ENCODE measurements at places on chromosomes 7 and 10.

GRCh38 chr10:89553064-89553734 is 17.8 kb upstream of the SLC16A12 start:
- no peak for DNase-seq

DNA sequence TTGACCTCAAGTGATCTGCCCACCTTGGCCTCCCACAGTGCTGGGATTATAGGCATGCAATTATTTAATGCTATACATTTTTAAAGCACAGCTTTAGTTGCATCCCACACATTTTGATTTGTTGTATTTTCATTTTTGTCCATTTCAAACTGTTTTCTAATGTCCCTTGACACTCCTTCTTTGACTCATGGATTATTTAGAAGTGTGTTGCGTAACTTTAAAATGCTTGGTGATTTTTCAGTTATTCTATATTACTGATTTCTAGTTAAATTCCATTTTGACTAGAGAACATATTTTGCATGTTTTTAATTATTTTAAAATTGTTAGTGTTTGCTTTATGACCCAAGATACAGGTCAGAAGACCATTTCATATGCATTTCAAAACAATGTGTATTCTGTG is 28.8 kb downstream of the EVX1 start:
- DNase-seq = no peak

- no peak for DNase-seq
Measured at GRCh38 chr7:156021471-156021870, 209.2 kb upstream of the SHH start.

DNA sequence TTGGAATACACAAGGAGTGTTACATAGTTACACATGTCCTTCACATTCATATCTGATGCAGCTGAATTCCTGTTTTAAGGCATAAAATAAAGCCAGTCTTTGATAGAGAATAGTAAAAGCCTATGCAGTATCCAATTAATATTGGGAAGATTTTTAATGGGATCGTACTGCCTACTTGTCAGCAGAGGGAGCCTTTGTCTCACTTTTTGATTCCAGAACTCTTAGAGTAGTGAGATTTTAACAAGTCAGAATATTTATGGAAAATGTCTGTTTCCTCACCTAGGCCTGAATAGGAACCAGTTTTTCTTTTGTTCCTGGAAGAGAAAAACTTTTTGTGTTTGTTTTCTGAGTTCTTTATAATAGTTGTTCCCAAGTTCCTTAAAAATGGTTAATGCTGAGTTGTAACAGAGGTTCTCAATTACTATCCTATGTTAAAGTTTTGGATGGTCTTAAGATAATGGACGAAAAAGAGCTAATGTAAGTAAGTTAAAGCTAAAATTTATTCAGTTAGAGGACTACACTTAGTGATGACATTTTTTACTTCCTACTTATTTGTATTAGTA is 114.0 kb downstream of the BBS9 start:
- DNase-seq = no peak

- no peak for DNase-seq
Measured at GRCh38 chr10:79310911-79311573, 36.2 kb upstream of the PPIF start.

GRCh38 chr10:31935678-31936077 is 7.0 kb upstream of the ARHGAP12 start:
- DNase-seq = no peak

- no peak for DNase-seq
Measured at GRCh38 chr7:117217106-117218035, 105.5 kb downstream of the WNT2 start.

DNA sequence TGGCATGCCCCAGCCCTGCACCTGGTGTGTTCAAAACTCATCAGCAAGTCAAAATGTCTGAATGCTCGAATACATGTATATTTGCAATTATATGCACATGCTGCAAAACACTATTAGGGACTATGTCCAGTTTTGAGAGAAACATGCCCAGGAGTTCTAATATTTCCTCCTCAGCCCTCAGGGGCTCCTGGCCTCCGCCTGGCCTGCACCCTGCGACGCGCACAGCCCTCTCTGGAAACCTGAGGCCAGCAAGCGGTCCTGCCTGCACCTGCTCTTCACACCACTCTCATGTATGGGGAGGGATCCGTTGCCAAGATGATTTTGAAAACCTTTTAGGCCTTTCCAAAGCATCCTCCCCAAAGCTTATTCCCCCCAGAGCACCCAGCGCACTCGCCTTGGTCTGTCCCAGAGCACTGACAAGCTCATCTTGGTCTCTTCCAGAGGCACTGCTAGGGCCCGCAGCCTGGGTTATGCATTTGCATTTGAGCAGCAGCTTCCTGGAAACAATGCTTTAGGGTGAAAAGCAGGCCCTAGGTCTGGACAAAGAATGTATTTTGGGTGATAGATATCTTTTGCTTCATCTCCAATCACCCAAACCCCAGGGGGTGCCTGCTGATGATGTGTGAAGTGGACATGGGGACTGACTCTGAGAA is 22.6 kb upstream of the CNPY1 start:
- DNase-seq = no peak

DNA sequence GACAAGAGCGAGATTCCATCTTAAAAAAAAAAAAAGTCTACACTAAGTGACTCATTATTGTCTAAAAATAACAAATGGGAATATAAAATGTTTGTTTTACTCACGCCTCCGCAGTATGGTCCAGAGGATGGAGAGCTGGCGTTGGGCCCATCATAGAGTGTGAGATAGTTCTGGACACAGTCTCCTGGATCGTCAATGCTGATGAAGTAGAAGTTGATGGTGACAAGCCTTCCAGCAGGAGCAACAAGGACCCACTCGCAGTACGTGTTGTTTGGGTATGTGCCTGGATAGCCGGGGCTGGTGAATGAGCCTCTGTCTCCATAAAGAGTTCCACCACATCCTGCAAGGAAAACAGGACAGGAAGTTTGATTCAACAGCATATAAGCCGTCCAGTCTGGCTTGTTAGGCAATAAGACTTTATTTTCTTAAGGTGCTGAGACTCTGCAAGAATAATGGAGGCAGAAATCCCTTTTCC is 11.5 kb upstream of the RSU1 start:
- no peak for DNase-seq

GRCh38 chr10:59626523-59626869 is 83.2 kb downstream of the SLC16A9 start:
- DNase-seq = no peak

GRCh38 chr7:46600340-46600739 is 679.3 kb upstream of the IGFBP3 start:
- DNase-seq = no peak

- DNase-seq = peak; percentile 62
Measured at GRCh38 chr10:102322914-102323313, 72.6 kb upstream of the NFKB2 start.

- no peak for DNase-seq
Measured at GRCh38 chr10:80580638-80581468, 43.2 kb downstream of the SH2D4B start.

- no peak for DNase-seq
Measured at GRCh38 chr7:54663186-54663585, 95.8 kb downstream of the SEC61G start.

GRCh38 chr10:102342458-102342857 is 53.0 kb upstream of the NFKB2 start:
- no peak for DNase-seq

GRCh38 chr10:24209432-24209771 is 464 bp downstream of the KIAA1217 start:
- DNase-seq = peak; percentile 75

GRCh38 chr7:34900891-34901513 is 136.3 kb downstream of the DPY19L1 start:
- DNase-seq = peak; percentile 9

GRCh38 chr7:29893351-29893965 is 87.2 kb downstream of the WIPF3 start:
- DNase-seq = no peak

DNA sequence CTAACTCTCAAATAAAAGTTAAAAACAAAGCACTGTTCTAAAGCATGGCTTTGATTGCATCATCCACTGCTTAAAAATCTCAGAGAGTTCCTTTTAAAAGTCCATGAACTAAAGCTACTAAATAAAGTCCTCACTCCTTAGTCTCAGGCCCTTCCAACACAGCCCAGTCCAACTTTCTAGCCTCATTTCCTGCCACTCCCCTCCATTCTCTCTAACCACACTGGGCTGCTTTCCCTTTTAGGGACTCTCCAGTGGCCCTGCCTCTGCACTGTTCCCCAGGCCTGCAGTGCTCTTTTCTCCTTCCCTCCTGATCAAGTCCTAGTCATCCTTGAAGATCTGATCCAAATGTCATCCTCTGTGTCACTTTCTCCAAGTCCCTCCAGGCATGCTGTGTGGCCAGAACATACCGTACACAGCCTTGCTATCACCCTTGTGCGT is 56.9 kb upstream of the PPP1R3C start:
- DNase-seq = no peak

- peak; percentile 2 for DNase-seq
Measured at GRCh38 chr10:6056411-6057135, 5.6 kb downstream of the IL2RA start.

DNA sequence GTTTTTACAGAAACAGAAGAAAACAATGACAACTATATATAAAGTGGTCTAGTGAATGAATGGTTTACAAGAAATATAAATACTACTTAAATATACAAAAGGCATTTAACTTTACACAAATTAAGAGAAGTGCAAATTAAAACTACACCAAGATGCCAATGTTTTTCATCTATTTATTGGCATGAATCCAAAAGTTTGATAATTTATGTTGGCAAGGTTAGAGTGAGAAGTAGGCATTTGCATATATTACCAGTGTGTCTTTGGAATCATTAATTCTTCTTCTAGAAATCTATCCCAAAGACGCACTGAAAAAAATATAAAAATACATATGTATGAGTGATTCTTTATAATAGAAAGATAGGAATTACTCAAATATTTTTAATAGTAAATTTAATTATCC is 457.4 kb downstream of the MDFIC start:
- DNase-seq = no peak

DNA sequence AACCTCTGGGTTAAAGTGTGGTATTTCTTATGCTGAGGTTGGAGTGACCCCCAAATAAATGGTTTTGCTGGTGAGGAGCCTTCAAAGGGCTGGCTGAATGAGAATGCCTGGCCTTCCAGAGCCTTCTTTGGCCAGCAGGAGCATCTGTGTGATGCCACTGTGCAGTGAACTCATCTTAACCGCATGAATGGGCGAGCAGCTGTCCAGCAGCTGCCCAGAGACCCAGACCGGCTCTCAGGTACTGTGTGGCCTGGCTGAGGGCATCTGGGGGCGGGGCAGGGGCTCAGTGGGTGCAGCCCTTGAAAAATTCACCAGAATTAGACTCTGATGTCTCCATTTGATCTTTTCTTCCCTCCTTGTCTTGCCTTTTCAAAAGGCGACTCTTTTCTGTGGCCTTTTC is 59.0 kb downstream of the SYPL1 start:
- no peak for DNase-seq

- DNase-seq = no peak
Measured at GRCh38 chr7:40374575-40374974, 239.8 kb downstream of the SUGCT start.

GRCh38 chr10:484925-485661 is 204.4 kb downstream of the DIP2C start:
- DNase-seq = peak; percentile 53

DNA sequence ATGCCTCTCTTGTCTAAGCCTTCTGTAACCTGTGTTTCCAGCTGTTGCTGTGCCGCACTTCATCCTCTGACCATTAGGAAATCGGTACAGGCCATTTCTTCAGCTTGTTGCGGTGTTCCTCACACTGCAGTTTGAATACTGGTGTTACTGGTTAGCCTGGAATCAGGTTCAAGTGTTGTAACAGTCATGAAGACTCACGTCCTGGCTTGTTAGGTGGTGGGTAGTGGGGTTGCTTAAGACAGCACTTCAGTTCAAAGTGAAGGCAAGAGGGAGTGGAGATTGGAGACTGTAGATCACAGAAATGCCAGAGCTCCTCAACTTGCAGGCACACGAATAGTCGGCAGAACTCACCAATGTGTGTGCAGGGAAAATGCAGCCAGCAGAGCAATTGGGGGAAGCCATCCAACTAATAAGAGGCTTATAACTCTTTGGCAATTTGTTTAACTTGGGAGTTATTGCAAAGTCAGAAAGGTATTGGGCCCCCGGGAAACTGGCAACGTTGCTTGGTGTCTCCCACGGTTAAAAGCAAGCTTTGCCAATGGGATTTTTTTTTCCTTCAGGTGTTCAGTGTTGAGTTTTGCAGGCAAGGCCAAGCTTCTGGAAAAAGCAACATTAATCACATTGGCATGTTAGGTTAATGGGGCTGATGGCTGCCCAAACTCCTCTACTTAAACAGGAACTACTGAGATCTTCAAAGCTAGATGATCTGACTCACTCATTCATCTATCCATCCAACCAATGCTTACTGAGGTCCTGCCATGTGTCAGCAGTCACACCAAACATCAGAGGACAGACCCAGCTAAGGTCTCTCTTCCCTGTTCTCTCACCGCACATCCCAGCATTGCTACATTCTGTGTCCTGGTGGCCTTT is 380.9 kb downstream of the GATA3 start:
- DNase-seq = no peak

GRCh38 chr10:17712717-17713471 is 39.1 kb upstream of the TMEM236 start:
- DNase-seq = no peak

DNA sequence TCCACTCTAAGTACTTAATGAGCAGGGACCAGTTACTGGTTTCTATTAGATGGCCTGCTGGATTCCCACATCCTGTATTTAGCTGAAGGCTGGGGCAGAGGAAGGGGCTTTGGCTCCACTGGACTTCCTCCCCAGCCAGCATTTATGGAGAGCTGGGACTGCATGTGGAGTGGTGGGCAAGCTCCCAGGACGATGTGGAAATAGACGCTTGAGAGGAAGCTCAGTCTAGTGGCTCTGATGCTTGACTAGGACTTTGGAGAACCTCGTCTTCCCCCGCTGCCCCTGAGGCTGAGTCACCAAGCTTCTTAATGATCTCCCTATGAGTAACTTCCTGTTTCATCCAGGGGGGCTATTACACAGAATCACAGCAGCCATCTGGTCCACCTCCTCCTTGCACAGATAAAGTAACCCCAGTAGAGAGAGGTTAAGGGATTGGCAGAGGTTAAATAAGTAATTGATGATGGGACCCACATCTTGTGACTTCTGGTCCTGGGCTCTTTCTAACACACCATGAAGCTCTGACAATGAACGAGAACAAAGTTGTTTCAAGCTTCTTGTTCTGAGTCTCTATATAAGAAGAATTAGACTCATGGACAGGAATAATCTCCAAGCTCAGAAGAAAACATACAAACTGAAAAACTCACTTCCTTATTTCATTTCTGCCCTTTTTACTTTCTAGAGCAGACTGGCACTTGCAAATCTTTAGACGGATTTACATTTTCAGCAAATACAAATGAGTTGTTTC is 126.2 kb downstream of the PRPF18 start:
- DNase-seq = peak; percentile 40

- DNase-seq = no peak
Measured at GRCh38 chr7:12162415-12163113, 48.5 kb upstream of the TMEM106B start.

GRCh38 chr10:83373671-83374070 is 765.6 kb upstream of the GHITM start:
- peak; percentile 25 for DNase-seq

GRCh38 chr10:102629661-102630614 is 14.3 kb upstream of the TRIM8 start:
- no peak for DNase-seq

GRCh38 chr10:121594623-121595350 is 3.5 kb downstream of the FGFR2 start:
- DNase-seq = no peak

- DNase-seq = peak; percentile 81
Measured at GRCh38 chr10:11684717-11685645, 57.2 kb upstream of the ECHDC3 start.

Data from activated CD4-positive, alpha-beta T cell treated with anti-CD3 and anti-CD28 coated beads for 36 hours (primary cell).